ENCODE measurements at places on chromosomes 1 and 21.

DNA sequence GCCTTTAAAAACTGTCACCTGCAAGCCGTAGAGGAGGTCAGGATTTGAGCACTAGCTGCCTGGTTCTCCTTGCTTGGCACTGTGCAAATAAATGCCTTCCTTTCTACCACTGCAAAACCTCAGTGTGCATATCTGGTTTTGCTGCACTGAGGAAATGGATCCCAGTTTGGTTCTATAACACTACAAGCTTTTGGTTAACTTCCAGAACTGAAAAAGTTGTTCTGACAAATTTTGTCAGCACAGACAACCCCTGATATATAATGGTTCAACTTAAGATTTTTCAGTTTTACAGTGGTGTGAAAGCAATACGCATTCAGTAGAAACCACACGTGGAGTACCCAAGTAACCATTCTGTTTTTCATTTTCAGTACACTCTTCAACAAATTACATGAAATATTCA, 29.8 kb upstream of the GALNT2 start:
- DNase-seq, result no peak

DNA sequence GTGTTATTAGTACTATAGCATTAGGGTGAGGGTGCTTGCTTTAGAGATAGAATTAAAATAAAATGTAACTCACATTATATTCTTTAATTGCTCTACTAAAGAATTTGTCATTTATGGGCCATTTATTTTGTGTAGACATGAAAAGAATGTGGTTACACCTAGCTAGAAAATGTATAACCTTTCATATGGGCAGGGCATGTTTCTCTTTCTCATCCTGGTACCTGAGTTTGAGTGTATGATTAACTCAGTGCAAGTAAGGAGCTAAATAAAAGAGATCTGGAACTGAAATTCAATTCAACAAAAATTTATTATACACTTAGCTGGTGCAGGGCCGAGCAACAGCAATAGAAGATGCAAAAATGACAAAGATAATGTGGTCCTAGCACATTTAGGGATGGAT, 47.4 kb downstream of the MAP3K7CL start:
- no peak for DNase-seq

GRCh38 chr1:151888972-151889570, 20.2 kb downstream of the THEM4 start:
- no peak for DNase-seq

GRCh38 chr1:975896-976683, 5.8 kb downstream of the PERM1 start:
- DNase-seq, result no peak

- DNase-seq, result no peak
Measured at GRCh38 chr1:73756817-73757216, 441.2 kb downstream of the LRRIQ3 start.

- no peak for DNase-seq
Measured at GRCh38 chr1:241525026-241525425, 5.5 kb upstream of the FH start.

- no peak for DNase-seq
Measured at GRCh38 chr1:35567947-35568558, 5.1 kb upstream of the TFAP2E start.

DNA sequence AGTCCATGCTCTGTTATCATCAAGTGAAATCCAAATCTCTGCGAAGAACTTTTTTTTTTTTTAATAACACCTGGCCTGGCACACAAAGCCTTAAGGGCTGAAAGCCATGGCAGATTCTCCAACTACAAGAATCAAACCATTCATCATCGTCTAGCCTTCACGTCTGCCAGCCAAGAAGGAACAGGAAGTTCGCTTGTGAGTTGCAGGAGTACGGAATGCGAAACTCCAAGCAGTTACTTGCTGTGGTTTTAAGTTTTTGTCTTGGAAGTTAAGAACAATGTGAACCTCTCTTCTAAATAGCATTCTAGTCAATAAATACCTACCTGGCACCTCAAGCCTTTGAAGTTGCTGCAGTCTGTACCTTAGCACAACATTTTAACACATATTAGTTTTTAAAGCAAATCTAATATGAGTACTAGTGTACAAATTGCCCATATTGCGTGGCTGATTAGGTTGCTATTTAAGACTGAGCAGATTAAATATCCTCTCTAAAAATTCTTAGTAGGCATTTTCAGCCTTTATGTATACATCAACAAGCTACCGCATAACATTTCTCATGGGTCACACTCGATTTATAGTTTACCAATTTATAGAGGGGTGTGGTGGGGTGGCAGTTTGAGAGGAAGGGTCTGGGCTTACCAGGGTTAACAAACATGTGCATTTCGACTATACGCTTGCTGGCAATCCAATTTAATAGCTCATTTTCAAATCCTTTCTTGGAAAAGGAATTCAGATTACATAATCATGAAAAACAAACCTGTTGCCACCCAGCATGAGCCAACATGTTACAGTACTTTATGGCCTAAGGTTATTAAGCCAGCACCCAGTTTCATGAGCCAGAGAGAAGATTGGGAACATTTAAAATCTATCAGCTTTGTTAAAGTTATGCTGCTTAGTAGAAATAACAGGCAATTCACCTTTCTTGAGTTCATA, 22.2 kb upstream of the PTPN14 start:
- DNase-seq, result no peak

- DNase-seq, result no peak
Measured at GRCh38 chr1:77322061-77322900, 40.5 kb downstream of the AK5 start.

GRCh38 chr1:82125119-82125518, 324.4 kb downstream of the ADGRL2 start:
- DNase-seq, result no peak
